ENCODE measurements at places on chromosomes 1 and 21. TPM values are rescaled to one million over a fixed set of nuclear protein-coding genes. Genes with fewer than 3 reads are reported as not detected.

DNA sequence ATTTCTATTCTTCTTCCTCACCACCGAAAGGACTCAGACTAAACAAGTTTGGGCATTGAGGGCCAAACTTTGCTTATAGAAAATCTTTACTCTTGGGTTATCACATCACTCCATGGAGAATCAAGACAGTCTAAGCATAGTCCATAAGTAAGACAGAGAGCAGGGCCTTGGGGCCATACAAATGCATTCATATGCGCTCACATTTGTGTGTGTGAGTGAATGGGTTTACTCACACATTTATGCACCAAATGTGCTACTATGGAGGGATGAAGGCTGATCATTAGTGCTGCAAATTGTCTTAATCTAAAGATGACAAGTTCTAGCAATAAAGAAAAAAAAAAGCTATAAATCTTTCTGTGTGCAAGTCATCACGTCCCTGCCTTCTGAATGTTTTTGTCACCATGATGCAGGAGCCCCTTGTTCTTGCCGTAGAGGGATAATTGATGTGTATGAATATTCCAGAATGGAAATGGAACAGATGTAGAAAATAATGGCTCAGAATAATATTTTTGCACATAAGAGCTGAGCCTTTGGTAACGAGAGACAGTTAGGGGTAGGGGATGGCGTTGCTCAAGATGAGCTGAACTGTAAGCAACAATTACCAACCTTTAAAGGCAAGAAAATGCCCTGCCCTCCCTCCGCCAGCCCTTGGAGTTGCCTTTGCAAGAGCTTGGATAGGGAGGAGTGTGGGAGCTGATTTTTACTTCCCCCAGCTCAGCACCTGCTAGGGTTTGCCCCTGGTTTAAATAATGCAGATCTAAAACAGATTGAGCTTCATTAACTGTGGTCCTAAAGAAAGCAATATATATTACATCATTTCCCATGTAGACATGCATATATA, 52.3 kb upstream of the IKBKE start:
- no peak for DNase-seq
- no peak overlapping the region for H3K27ac ChIP-seq
- H3K4me1 ChIP-seq = no peaks in the 10 kb centered on the region
- no peak overlapping the region for H3K4me3 ChIP-seq
- H3K36me3 ChIP-seq = peaks cover 69% of the 10 kb centered on the region

GRCh38 chr1:30320581-30320890, 402.8 kb downstream of the MATN1 start:
- DNase-seq = no peak
- H3K4me3 ChIP-seq = no peak overlapping the region
- no peaks in the 10 kb centered on the region for H3K36me3 ChIP-seq
- H3K27me3 ChIP-seq = no peaks in the 10 kb centered on the region

C4BPA gene
- total RNA-seq = 0.40 TPM

GRCh38 chr1:50852889-50853288, 107.2 kb downstream of the FAF1 start:
- no peaks in the 10 kb centered on the region for H3K4me1 ChIP-seq
- no peak for DNase-seq
- no peak overlapping the region for H3K4me3 ChIP-seq
- H3K36me3 ChIP-seq = no peaks in the 10 kb centered on the region
- H3K27ac ChIP-seq = no peak overlapping the region

EXTL1 gene
- total RNA-seq = 2.3 TPM

DNA sequence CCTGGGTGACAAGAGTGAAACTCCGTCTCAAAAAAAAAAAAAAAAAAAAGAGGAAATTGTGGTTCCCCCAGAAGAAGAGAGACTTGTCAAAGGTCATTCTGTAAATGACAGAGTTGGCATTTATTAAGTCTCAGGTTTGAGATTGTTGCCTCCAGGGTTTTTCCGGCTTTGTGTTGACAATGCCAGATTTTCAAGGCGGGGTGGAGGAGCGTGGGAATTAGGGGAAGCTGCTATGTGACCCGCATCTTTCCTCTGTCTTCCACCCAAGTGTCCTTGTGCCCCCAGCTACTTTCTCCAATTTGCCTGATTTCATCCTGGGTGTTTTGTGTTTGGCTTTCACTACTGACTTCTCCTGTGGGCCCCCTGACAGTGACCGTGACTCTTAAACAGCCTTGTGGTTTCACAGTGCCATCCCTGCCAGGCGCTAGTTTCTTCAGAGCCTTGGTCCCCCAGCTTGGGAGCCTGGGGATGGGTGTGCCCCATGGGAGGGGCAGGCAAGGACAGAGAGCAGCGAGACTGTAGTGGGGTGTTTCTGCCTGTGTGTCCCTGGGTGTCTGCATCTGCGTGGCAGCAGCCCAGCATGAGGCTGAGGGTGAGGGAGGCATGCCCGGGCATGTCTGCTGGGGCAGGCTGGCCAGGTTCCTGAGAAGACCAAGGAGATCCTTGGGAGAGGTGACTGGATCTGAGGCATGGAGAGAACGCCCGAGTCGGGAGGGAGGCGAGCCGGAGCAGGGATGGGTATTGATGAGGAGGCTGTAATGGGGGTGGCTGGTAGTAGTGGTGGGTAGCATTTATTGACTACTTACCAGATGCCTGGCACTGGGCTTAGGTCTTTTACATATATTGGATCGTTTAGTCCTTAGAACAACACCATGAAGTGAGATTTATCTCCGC, 46.3 kb downstream of the IER5 start:
- peaks cover 44% of the 10 kb centered on the region for H3K4me1 ChIP-seq
- H3K27ac ChIP-seq = peak overlapping the region; percentile 74
- H3K27me3 ChIP-seq = no peaks in the 10 kb centered on the region
- no peaks in the 10 kb centered on the region for H3K36me3 ChIP-seq
- peak; percentile 85 for DNase-seq

TNFRSF1B gene
- total RNA-seq = 216 TPM

SPATA1 gene
- total RNA-seq = 1.9 TPM

DNA sequence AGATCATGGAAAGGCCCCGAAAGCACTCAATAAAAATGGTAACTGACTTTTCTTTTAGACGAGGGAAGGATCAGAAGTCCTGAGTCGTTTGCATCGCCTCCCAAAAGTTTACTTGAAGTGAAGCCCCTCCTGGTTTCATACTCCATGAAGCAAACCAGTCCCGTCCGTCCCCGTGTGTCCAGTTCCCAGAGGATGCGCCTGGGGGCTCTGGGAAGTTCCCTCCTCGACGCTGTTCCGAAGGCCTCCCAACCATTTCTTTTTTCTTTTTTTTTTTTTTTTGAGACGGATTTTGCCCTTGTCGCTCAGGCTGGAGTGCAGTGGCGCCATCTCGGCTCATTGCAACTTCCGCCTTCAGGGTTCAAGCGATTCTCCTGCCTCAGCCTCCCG, 661 bp upstream of the OSCP1 start:
- H3K36me3 ChIP-seq = peaks cover 4% of the 10 kb centered on the region
- peak overlapping the region; percentile 93 for H3K27ac ChIP-seq
- H3K4me3 ChIP-seq = peak overlapping the region; percentile 51
- no peaks in the 10 kb centered on the region for H3K27me3 ChIP-seq
- peaks cover 16% of the 10 kb centered on the region for H3K4me1 ChIP-seq
- DNase-seq = peak; percentile 62

GRCh38 chr1:14924455-14925331, 228.9 kb upstream of the TMEM51 start:
- H3K27me3 ChIP-seq = peaks cover 39% of the 10 kb centered on the region
- DNase-seq = peak; percentile 81
- H3K27ac ChIP-seq = peak overlapping the region; percentile 85

- no peak for DNase-seq
- no peaks in the 10 kb centered on the region for H3K36me3 ChIP-seq
- no peaks in the 10 kb centered on the region for H3K4me1 ChIP-seq
- no peak overlapping the region for H3K4me3 ChIP-seq
- no peaks in the 10 kb centered on the region for H3K27me3 ChIP-seq
These were observed 13.5 kb downstream of the CR1L start for GRCh38 chr1:207658408-207658807.

SMYD2 gene
- total RNA-seq = 35.6 TPM

DNA sequence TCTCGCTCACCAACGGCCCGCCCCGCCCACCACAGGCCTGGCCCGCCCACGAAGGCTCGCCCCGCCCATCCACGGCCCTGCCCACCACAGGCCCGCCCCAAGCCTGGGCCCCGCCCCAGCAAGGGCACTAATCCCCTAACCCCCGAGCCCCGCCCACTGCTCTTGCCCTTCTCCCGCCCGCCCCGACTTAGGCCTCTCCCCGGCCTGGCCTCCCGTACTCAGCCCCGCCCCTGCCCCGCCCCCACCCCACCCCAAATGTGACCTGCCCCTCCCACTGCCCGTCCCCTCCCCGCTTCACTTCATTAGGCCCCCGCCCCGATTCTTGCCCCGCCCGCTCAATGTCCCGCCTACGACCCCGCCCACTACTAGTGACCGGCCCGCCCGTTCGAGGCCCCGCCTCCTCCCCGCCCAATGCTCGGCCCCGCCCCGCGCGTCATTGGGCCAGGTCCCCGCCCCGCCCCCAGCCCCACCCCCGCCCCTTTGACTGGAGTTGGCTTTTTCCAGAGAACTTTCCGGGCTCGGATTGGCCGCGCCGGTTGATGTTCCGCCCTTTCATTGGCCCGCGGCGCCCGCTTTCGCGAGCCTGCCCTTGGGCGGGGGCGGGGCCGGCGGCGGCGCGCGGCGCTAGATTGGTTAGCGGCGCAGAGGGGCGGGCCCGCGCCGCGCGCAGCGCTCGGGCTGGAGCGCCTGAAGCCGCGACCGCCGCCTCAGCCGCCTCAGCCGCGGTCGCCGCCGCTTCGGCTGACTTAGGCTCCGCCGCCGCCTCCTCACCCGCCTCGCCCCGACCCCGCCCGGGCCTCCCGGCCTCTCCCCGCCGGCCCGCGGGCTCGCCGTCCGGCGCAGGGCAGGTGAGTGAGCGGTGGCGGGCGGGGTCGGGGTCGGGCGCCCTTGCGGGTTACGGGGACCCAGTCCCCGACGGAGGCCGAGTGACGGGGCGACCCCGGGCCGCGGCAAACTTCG, at the start of gene PCBP3:
Gene PCBP3 (plus strand): TSS at position 705 of the 960 bp plus-strand sequence. CDS start 206,361 bp downstream, outside the sequence.
- H3K4me1 ChIP-seq = peaks cover 62% of the 10 kb centered on the region
- no peaks in the 10 kb centered on the region for H3K36me3 ChIP-seq
- peak within 1 kb of the TSS; percentile 57 for H3K4me3 ChIP-seq
- H3K27me3 ChIP-seq = peaks cover 27% of the 10 kb centered on the region
- peak within 1 kb of the TSS; percentile 85 for H3K27ac ChIP-seq
- peak; percentile 99 for DNase-seq

DNA sequence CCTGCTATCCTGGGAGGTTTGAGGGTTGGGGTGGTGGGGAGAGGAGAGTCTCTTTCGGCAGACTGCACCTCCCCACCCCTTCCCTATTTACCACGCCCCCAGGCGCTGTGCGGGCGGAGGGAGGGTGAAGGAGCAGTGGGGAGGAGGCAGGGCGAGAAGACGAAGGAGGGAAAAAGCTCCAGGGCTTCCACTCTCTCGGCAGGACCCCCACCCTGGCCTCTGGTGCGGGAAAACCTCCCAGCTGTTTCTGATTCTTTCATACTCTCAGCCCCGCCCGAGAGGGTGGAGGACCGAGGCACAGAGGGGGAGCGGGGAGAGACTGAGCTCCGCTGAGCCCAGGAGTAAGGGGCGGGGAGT, 866 bp upstream of the WNT2B start:
- peaks cover 7% of the 10 kb centered on the region for H3K4me1 ChIP-seq
- DNase-seq = peak; percentile 75
- H3K4me3 ChIP-seq = peak overlapping the region; percentile 51
- no peak overlapping the region for H3K27ac ChIP-seq
- H3K36me3 ChIP-seq = no peaks in the 10 kb centered on the region

DNA sequence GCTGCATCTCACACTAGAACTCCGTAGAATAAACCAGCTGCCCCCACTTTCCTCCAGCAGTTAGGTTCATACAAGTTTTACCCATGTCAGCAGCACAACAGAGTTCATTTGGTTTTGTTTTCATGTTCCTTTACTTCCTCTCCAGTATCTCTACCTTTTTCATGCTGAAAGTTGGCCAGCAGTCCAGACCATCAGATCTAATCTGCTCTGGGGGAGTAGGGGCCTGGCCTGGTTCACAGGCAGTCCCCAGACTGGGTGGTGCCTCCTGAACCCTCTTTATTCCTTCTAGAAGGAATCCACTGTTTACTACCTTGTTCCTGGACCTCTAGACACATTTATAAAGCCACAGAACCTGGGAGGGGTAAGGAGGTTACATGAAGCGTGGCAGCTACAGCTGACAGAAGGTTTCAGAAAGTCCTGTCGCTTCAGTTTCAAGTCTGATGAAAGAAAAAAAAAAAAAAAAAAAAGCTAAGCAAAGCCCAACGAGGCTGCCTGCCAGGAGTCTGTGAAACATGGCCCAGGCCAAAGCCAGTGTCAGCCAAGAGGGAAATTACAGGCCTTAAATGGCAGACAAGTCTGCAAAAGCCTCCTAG, 184.6 kb upstream of the JUN start:
- peaks cover 30% of the 10 kb centered on the region for H3K4me1 ChIP-seq
- peak; percentile 78 for DNase-seq
- H3K27ac ChIP-seq = peak overlapping the region; percentile 92
- no peaks in the 10 kb centered on the region for H3K36me3 ChIP-seq
- H3K4me3 ChIP-seq = no peak overlapping the region

CLEC20A gene
- 1.1 TPM for total RNA-seq

- DNase-seq = no peak
- H3K4me1 ChIP-seq = peaks cover 2% of the 10 kb centered on the region
- no peaks in the 10 kb centered on the region for H3K27me3 ChIP-seq
- no peak overlapping the region for H3K4me3 ChIP-seq
These were observed 60.2 kb downstream of the TOMM20 start for GRCh38 chr1:235068158-235069121.

DNA sequence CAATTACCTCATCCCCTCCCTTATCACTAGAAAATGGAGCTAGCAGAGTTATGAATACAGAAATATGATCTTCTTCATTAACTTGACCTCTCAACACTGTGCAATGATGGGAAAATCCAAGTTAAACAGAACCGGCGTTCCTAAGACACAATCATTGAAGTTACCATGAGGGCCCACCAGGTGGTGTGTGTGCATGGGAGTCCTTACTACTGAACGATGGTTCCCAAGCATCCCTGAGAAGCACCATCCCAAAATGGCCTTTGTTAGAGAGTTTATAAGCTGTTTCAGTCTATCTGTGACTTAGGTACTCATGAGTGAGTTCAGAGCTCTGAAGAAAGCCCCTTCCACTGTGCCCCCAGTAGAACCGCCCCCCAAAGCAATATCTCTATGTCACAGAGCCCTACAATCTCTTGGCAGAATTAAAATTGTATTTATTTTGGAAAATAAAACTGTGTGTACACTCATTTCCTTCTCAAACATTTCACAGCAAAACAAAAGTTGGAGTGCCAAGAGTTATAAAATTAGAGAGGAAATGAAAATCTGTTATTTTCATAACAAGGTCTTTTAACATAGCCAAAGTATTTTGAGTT, 56.8 kb downstream of the PLD5 start:
- no peaks in the 10 kb centered on the region for H3K4me1 ChIP-seq
- no peak overlapping the region for H3K4me3 ChIP-seq
- no peak overlapping the region for H3K27ac ChIP-seq
- H3K27me3 ChIP-seq = no peaks in the 10 kb centered on the region

GRCh38 chr1:165925498-165926079, 98.2 kb downstream of the UCK2 start:
- no peaks in the 10 kb centered on the region for H3K27me3 ChIP-seq
- H3K4me3 ChIP-seq = no peak overlapping the region
- H3K4me1 ChIP-seq = no peaks in the 10 kb centered on the region
- H3K36me3 ChIP-seq = no peaks in the 10 kb centered on the region
